Keratinocyte (primary cell): ENCODE measurements at places on chromosomes 13 and 19. TPM values are rescaled to one million over a fixed set of nuclear protein-coding genes. Genes with fewer than 3 reads are reported as not detected.

IFNL3 gene
- not detected in 3 replicates for polyA plus RNA-seq

NUDT15 gene
- 19.4 to 41.1 TPM (median 24.5 TPM) in 3 replicates for polyA plus RNA-seq

GARIN5B gene
- polyA plus RNA-seq: not detected in 3 replicates

TMEM255B gene
- polyA plus RNA-seq: 5.3 to 9.4 TPM (median 7.6 TPM) in 3 replicates

ALOX5AP gene
- polyA plus RNA-seq: 0.31 to 0.98 TPM (median 0.62 TPM) in 3 replicates

TLE6 gene
- polyA plus RNA-seq: 0.41 to 1.2 TPM (median 0.43 TPM) in 3 replicates

GARIN5A gene
- 0.37 to 0.83 TPM (median 0.64 TPM) in 3 replicates for polyA plus RNA-seq

KCTD12 gene
- 8.9 to 18.9 TPM (median 18.2 TPM) in 3 replicates for polyA plus RNA-seq

NCR1 gene
- polyA plus RNA-seq: not detected in 3 replicates

PLIN4 gene
- polyA plus RNA-seq: 0.01 TPM in 1 of 3 replicates, not detected in the others

ADPRHL1 gene
- 1.2 to 2.2 TPM (median 2.0 TPM) in 3 replicates for polyA plus RNA-seq

CD22 gene
- polyA plus RNA-seq: 0.06 to 0.42 TPM (median 0.26 TPM) in 3 replicates

KLK2 gene
- 0.07 to 0.14 TPM in 2 of 3 replicates, not detected in the other for polyA plus RNA-seq

SOX1 gene
- polyA plus RNA-seq: not detected in 3 replicates

STOML3 gene
- polyA plus RNA-seq: 0.04 TPM in 1 of 3 replicates, not detected in the others

SYCN gene
- not detected in 3 replicates for polyA plus RNA-seq

ZNF225 gene
- 1.6 to 2.2 TPM (median 1.6 TPM) in 3 replicates for polyA plus RNA-seq

OVOL3 gene
- not detected in 3 replicates for polyA plus RNA-seq

LILRB3 gene
- polyA plus RNA-seq: not detected in 3 replicates

ITPKC gene
- polyA plus RNA-seq: 17.0 to 32.6 TPM (median 17.2 TPM) in 3 replicates

INSR gene
- 0.98 to 1.9 TPM (median 1.2 TPM) in 3 replicates for polyA plus RNA-seq
